ENCODE measurements at places on chromosomes 2 and 18.

- no peak for DNase-seq
Observed at GRCh38 chr2:135903650-135904049, 27.4 kb upstream of the MCM6 start.

DNA sequence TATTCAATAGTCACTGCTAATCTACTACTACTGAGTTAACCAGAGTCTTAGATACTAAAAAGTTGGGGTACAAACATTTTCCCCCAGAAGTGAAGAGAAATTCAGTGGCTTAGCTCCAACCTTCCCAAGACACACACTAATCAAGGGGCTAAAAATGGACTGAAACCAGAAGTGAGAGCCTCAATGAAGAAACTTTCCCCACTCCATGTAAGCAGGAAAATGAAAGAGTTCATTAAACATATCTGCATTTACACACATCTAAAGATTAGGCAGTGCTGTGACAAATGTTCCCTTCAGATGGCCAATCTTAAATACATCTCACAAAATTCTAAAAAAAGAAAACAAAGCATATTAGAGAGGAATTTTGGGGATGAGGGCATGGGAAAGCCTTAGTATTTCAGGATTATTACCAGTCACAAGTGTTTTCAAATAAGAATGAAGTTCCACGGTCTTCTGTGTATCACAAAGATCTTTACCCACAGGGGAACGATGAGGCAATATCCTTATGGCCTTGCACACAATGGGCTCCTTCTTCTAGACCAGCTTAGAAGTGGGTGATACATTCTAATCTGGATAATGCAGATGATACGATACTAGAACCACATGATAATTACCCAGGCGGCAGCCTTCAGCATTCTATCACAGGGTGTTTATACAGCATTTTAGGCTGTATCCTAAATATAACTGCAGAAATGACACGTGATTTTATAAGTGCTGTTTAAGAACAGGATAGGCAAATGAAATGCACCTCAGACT lies 17.1 kb downstream of the ANKRD44 start:
- peak; percentile 73 for DNase-seq

DNA sequence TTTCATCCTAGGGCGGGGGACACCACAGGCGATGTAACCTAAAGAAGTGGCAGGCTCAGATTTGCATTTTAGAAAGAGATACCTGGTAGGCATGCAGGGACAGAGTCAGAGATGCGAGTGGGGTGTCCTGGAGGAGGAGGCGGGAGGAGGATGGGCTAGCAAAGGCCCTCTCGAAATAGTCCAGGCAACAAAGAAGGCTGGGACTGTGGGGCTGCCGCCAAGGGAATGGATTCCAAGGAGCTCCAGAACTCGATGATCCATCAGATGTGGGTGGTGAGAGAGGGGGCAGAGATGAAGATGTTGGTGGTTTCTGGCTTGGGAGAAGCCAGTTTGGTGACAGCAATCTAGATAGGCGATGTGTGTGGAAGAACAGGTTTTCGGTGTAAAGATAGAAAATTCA lies 12.5 kb upstream of the INPP5D start:
- DNase-seq, result no peak

DNA sequence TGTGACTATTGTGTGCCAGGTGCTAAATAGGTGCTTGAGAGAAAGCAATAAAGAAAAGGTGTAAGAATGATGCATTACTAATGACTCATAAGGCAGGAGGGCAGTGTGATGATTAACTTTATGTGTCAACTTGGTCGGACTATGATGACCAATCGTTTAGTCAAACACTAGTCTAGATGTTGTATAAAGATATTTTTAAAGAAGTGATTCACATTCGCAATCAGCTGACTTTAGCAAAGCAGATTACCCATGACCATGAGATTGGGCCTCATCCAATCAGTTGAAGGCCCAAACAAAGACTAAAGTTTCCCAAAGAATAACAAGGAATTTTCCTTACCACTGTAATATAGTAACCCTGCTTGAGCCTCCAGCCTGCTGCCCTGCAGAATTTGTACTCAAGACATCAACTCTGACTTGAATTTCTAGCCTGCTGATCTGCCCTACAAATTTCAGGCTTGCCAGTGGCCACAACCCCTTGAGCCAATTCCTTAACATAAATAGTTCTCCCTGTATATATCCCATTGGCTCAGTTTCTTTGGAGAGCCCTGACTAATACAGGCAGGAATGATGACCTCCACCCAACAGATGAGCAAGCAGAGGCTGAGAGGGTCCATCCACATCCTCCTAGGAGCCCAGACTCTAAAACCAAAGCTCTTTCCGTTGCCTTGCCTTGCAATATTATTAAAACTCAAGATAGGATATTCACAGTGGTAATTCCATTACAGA lies 132.6 kb downstream of the ACTR3 start:
- peak; percentile 89 for DNase-seq

Measured in RPMI7951 (cell line).